NCI-H146 (cell line): ENCODE measurements at places on chromosomes 16 and 17.

DNA sequence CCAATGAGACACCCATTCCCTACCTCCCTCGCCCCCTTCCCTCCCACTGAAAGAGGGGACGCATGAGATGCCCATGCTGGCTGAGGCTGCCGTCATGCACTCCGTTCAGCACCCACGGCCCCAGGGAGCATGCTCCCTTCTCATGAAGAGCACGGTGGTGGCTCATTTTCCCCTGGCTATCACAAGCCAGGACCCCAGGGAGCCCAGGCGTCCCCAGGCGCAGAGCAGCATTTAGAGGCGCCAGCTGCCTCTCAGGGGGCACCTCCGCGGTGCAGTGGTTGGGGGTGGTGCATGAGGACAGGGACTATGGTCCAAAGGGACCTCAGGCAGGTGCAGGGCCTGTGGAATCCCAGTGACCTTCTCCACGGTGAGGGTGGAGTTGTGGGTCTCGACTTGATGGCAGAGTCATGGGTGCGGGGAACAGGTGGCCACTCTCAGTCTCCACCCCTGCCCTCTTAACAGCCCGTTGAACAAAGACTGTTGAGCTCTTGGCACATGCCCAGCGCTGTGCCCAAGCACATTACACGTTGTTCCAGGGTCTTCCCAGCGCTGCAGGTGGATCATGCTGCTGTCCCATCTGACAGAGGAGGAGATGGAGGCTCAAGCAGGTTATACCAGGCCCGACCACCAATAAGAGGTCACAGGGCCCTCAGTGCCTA, 13.6 kb downstream of the KIF19 start:
- DNase-seq, result no peak

DNA sequence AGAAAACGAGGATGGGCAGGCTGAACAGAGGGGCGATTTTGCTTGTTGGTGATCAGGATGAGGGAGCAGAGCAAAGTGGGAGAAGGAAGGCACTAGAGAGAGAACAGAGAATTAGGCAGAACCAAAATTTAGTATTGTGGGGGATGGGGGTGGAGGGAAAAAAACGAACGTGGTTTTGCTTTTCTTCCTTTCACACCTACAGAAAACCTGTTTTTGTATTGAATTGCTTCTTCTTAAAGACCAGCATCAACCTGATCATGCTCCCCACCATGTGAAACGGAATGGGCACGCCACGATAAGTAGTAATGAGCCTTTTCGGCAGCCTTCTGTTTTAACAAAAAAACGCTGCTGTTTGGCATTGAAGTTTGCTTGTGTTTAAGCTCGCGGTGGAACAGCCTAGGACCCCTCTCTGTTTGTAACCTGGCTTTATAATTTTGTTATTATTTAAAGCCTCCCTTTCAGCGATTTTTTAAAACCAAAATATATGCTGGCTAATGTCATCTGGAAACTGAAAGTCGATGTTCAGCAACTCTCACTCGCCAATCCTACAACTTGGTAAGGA, 36.8 kb downstream of the ERCC4 start:
- no peak for DNase-seq

DNA sequence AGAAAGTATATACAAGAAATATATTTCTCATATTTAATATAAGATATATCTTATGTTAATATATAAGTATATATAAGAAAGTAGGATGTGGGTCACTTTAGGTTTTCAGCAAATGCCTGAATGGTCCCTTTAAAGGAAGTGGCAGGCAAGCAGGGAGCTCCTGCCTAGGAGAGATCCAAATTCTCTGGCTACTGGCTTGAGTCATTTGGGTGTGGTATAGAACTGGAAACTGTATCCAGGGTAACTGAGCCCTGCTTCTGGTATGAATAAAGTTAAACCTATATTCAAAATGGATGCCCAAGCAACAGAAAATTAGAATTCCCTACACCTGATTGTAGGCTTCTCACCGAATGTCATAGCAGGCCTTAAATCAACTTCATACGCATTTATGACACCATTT, 144.4 kb downstream of the ZNF18 start:
- DNase-seq, result no peak

- DNase-seq, result no peak
Observed at GRCh38 chr17:39801055-39801454, 63.1 kb downstream of the IKZF3 start.

DNA sequence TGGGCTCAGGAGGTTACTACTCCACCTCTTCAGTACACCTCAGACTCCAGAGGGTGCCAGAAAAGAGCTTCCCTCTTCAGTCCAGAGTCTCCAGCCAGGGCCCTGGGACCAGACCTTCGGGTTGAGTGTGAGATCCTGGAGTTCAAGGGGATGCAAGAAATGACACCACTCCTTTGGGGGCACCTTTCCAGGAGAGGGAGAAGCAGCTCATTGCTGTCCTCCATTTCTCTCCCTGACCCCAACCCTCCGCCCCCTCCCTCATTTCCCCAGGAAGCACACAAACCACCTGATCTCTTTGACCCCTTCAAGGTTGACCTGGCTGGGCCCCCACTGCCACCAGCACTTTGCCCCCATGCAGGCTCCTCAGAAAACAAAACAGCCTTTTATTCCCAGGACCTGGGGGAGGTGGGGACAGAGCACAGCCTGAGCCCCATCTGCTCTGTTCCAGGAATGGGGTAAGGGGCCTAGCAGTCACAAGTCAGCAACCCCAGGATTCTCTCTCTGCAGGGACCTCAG, 21.4 kb downstream of the CDH5 start:
- DNase-seq, result no peak
